ENCODE measurements at places on chromosomes 12 and 14.

DNA sequence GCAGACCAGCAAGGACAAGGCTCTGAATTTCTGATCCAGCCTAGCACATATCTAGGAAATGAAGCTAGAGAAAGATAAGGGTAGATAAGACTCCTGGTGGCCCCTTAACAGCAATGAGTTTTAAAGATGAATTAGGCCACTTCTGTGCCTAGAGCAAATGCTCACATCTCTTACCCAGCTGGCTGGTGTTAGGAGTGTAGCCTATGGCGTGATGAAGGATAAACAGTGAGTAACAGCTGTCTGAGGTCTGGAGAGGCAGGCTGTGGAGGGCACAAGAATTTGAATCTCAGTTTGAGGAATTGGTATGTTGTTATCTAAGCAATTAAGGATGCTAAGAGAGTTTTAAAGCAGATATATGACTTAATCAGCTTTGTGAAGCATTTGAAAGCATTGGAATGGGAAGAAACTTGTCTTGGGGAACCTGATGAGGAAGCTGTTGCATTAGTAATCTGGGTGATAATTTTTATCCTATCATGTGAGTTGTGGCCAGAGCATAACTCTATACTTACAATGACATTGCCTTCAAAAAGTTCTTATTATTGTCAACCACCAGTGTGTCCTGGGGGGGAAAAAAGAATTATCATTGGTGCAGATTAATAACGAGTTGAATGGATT is 161.8 kb downstream of the SRGAP1 start:
- peak; percentile 20 for DNase-seq

DNA sequence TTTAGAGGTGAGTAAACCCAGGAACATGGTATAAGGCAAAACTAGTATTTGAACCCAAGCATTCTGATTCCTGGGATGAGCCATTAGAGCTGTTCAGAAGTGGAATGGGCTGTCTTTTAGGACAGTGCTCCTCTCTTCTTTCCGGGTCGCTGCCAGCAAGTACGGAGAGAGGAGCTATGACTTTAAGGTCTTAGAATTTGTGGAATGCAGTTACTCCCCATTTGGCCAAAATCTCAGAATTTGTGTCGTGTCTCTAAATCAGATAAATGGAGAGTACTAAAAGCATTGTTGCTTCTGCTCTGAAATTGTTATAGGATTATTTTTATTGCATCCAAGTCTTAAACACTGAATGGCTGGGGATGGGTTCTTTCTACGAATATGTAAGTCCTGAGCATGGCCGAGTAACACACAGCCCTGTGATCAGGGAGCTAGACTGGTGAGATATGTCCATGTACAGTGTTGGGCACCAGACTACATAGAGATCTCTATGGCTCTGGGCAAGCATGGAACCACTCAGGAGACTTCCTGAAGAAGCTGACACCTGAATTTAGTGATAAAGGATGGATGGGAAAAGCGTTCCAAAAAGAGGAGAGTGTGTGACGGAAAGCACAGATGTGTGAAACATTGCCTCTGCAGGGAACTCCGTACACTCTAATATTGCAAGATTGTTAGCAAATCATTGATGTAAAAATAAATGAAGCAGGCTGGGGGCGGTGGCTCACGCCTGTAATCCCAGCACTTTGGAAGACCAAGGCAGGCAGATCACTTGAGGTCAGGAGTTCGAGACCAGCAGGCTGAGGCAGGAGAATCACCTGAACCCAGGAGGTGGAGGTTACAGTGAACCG is 184.7 kb downstream of the SRGAP1 start:
- DNase-seq: peak; percentile 44

DNA sequence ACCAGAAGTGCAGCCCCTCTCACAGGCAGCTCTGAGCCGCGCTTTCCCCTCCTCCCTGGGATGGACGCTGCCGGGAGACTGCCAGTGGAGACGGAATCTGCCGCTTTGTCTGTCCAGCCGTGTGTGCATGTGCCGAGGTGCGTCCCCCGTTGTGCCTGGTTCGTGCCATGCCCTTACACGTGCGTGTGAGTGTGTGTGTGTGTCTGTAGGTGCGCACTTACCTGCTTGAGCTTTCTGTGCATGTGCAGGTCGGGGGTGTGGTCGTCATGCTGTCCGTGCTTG is 12.3 kb upstream of the TAMALIN start:
- no peak for DNase-seq

GRCh38 chr12:57582440-57582839 is 8.6 kb upstream of the PIP4K2C start:
- no peak for DNase-seq

GRCh38 chr12:122951979-122952892 is 14.0 kb downstream of the ABCB9 start:
- peak; percentile 55 for DNase-seq

DNA sequence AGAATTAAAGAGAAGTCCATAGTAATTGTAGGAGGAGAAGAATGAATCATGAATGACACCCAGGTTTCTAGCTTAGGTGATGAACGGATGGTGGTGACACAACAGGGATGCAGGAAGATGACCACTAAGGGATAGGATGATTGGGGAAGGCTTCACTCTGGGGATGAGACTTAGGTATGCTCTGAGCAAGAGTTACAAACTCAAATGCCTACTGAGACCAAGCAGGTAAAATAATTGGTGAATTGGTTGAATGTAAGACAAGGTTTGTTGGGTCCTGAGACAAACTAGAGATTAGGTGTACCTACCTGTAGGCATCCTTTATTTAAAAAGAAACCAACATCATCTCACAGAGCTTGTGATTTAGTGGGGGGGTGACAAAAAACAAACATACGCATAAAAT is 116.3 kb downstream of the CFAP54 start:
- no peak for DNase-seq

GRCh38 chr12:131057211-131057721 is 103.6 kb downstream of the ADGRD1 start:
- no peak for DNase-seq

All from fibroblast of gingiva (primary cell).